Subcutaneous preadipocyte (primary cell): ENCODE measurements at places on chromosomes 4 and X. TPM values are rescaled to one million over a fixed set of nuclear protein-coding genes. Genes with fewer than 3 reads are reported as not detected.

ASB5 gene
- total RNA-seq: under 0.01 TPM in 2 replicates

KLHL13 gene
- 2.9 and 3.3 TPM in 2 replicates for total RNA-seq

JCHAIN gene
- total RNA-seq: not detected in 2 replicates

PCDH11X gene
- total RNA-seq: not detected in 2 replicates

TREX2 gene
- 1.5 and 2.7 TPM in 2 replicates for total RNA-seq
